ENCODE measurements at places on chromosomes 5 and 9.
A peak's percentile ranks its signal among the peaks of the same experiment; 100 is the strongest.

GRCh38 chr5:170782438-170782837 lies 1.1 kb upstream of the GABRP start:
- DNase-seq = peak; percentile 26

- no peak for DNase-seq
Measured at GRCh38 chr9:78813602-78814180, 516.8 kb downstream of the PSAT1 start.

- no peak for DNase-seq
Measured at GRCh38 chr5:172902497-172903472, 56.4 kb upstream of the RPL26L1 start.

GRCh38 chr5:124980163-124980941 lies 233.9 kb upstream of the ZNF608 start:
- DNase-seq = no peak

- DNase-seq = no peak
Measured at GRCh38 chr9:121858788-121859187, 207.4 kb downstream of the DAB2IP start.

- peak; percentile 28 for DNase-seq
Measured at GRCh38 chr5:127029581-127030258, 638 bp downstream of the MARCHF3 start.

- DNase-seq = no peak
Measured at GRCh38 chr5:6829150-6829784, 116.0 kb downstream of the TENT4A start.

Data from foreskin melanocyte (primary cell).